ENCODE measurements at places on chromosomes 7 and 10.

- DNase-seq = no peak
Observed at GRCh38 chr7:111333010-111333409, 229.3 kb downstream of the IMMP2L start.

DNA sequence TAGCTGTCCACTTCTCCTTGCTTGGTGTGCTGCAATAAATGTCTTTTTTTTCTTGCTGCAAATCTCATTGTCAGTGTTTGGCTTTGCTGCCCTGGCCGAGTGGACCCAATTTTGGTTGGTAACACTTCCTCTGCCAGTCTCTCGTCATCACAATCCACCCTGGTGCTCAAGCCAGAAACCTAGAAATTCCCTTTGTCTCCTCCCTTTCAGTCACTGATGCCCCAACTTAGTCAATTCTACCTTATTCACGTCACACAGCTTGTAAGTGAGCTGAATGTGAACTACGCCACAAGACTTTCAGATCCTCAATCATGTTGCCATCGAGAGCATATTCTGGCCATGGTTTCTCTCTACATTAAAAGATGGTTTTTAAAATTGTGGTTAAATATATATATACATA, 13.0 kb upstream of the FRA10AC1 start:
- no peak for DNase-seq

DNA sequence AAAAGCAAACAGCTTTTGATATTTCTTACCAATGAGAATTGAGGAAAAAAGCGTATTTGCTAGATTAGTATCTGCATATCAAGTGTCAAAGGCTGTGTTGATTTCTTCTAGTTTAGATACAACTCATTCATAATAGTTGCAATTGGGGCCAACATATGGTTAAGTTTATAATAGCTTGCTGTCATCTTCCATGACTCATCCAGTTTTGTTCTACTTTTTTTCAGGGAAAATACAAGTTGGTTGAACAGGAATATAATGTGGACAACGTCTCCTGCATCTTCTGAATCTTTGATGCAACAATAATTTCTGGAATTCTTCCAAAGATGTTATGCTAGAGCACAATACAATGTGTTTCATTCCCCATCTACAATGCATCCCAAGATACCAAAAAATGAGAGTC, 182.0 kb downstream of the THSD7A start:
- DNase-seq = no peak

DNA sequence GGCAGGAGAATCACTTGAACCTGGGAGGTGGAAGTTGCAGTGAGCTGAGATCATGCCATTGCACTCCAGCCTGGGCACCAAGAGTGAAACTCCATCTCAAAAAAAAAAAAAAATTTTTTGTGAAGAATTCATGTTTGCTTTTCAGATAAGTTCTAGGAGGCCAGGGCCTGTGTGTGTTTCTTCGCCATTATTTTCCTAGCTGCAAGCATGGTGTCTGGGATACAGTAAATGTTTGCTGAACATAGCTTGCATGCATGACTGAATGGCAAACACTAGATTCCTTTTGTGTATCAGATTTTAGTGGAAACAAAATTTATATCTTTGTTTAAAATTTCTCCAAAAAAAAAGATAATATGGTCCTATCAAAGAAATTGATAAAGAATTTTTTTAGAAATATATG, 9.7 kb upstream of the MACC1 start:
- no peak for DNase-seq

- no peak for DNase-seq
Observed at GRCh38 chr10:48981310-48981907, 41.8 kb upstream of the LRRC18 start.

DNA sequence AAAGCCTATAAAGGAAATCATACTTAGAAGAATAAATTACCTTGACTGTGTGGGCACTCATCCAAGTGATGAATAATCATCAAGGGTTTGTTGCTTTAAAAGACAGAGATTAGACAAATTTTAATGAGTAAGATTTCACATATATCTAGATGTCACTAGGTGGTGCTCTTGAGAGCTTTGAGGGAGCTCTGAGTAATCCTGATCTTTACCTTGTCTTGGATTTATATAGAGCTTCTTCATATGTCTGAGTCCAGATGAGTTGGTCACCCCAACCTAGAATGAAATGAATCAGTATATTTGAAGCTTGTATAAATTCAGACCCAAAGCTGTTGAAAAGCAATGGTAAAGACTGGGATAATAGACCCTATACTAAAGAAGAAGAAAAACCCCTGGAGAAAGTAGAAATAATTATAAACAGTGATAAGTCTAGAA, 3.7 kb downstream of the AGR2 start:
- DNase-seq = no peak

- DNase-seq = no peak
Observed at GRCh38 chr10:62985807-62986600, 147.1 kb upstream of the NRBF2 start.

GRCh38 chr10:64733980-64734379, 1212.8 kb downstream of the REEP3 start:
- DNase-seq = no peak

DNA sequence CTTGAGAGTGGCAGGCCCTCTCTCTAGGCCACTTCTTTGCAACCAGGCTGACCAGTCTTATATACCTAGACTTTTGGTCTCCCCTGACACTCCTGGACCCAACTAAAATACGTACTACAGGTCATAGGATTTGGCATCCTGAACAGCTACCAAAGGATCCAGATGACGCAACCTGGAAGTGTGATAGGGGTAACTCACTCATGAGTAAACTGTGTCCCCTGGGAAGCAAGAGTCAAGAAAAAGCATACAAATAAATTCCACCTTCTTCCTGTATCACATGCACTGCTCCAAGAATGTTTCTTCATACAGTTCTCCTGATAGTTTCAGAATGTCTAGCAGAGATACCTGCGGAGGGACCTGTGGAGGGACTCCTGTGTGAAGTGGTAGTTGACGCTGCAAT, 172.3 kb downstream of the MDFIC start:
- no peak for DNase-seq

DNA sequence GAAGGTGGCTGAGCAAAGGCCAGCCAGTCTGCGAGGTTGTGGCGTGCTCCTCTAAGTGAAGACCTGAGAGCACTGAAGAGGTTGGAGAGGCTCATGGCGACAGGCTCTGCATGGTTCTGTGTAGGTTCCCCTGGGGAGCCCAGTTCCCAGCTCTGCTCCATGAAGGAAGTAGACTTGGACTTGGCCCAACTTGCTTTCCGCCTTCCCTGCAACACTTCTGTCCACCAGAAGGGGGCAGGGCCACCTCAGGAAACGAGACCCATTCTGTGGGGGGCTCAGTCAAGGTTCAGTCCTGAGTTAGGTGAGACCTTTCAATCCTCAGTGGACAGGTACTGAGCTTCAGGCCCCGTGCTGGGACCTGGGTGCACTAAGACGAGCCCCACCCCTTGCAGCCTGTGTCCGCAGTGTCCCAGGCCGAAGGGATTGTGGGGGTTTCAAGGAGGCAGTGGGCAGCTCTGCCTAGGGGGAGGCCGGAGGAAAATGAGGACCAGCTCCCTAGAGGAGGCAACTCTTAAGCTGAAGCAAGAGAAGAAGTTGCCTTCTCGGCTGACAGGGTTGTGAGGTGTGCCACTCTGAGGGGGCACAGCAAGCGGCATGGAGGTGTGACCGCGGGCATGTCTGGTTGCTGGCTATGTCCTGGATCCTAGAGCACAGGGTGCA, 15.0 kb upstream of the PCBD1 start:
- DNase-seq = no peak

DNA sequence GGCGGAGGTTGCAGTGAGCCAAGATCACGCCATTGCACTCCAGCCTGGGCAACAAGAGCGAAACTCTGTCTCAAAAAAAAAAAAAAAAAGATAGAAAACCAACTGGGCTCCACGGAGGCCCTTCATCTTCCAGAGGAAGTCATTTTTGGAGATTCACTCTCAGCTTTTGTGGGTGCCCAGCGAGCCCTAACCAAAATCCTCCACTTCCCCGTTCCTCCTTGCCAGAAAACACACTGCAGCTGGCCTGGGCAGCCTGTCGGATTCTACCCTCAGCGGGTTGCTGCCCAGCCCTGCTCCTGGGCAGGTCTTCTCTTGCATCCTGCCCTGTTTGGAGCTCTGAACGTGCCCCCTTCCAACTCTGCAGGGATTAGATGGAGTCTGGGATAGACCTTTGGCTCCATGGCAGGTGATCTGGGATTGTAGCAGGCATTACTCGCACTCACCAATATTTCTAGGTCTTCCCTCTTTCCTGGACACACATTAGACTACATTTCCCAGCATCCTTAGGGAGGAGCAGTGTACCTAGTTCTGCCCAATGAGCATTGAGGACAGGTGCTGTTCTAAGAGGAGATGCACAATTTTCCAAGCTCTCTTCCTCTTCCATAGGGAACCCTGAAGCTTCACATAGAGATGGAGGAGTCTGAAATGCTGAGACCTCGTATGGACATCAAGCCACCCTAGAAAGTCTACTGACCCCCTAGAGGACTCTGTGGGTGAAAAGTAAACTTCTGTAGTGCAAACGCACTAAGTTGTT, 4.6 kb downstream of the GRID2IP start:
- DNase-seq = no peak

GRCh38 chr7:77822269-77822668, 23.7 kb downstream of the PHTF2 start:
- no peak for DNase-seq

DNA sequence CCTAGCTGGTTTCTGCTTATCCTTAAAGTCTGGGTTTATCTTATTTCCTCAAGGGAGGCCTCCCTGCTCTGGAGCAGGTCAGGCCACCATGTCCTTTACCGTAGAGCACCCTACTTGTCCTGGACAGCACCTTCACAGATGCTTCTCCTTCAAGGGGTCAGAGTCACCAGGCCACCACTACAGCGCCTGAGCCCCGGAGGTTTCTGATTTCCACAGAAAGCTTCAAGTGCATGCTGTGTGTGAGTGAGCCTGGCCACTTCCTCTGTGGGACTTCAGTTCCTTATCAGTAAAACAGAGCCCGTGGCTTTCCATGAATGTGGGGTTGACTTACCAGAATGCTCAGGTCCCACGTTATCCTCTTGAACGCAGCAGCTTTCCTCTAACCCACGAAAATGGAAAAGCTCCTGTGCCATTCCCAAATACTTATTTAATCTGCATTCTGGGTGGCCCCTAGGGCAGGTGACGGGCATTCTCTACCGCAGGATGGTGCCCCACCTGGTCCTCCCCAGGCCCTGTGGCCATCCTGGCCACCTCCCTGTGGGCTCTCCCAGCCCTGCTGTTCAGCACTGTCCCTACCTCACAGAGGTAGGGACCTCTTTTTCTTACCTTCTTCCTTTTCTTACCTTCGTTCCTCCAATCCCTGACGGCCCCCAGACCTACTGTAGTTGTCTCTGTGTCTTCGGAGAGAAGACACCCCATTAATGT, 1.4 kb upstream of the DOCK1 start:
- no peak for DNase-seq

GRCh38 chr7:27633062-27633461, 29.6 kb downstream of the HIBADH start:
- DNase-seq = no peak

DNA sequence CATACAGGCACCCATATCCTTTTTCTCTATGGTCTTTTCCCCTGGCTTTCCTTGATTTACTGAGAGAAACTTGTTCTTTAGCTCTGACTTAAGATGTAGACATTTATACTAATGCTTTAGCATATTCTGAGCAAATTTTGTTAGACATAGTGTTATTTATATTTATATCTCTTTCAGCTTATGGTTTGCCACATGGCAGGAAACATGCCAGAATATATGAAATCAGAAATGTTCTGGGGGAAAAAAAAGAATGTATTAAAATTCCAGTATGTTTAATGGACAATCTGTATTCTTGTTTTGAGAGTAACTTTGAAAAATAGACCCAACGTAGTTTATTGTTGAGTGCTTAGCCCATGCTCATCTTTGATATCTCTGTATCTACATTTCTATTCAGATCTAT, 10.1 kb upstream of the GGCT start:
- no peak for DNase-seq

DNA sequence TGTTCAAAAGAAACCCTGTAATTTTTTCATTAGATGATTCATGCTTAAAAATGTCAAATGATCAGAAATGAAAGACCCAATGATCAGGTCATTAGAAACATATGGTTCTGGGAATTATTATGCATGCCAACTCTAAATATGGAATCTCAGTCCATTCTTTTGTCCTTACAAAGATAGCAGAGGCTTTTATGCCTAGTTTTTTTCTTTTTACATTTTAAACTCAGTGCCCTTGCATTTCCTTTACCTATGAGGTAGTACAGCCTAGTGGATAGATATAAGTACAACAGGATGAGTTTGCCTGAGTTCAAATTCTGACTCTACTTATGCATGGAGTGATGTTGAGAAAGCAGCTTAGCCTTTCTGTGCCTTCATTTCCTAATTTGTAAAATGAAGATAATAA, 392.9 kb downstream of the SUGCT start:
- DNase-seq = no peak

DNA sequence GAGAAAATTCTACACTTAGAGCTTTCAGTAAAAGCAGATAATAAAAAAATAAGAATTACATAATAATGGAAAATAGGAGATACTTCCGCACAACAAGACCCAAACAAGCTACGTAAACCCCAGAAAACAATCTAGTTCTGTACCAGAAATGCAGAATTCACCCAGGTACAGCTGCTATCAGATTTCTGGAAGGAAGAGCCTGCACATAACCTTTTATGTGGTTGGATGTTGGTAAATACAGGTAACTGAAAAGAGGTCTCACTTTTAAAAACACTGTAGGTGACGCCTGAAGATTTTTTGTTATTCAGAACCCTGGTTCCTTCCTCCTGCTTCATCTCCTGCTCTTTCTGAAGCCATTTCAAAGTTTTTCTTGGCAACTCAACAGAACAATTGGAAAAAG, 29.9 kb downstream of the PANK1 start:
- DNase-seq = no peak

DNA sequence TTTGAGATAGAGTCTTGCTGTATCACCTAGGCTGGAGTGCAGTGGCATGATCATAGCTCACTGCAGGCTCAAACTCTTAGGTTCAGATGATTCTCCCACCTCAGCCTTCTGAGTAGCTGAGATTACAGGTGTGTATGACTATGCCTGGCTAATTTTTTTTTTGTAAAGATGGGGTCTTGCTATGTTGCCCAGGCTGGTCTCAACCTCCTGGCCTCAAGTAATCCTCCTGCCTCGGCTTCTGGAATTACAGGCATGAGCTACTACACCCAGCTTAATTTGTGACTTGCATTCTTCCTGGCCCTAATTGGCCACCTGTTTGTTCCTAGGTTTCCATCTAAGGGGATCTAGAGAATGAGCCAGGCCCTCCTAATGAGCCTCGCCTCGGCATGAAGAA, 9.3 kb downstream of the ARHGAP22 start:
- no peak for DNase-seq

DNA sequence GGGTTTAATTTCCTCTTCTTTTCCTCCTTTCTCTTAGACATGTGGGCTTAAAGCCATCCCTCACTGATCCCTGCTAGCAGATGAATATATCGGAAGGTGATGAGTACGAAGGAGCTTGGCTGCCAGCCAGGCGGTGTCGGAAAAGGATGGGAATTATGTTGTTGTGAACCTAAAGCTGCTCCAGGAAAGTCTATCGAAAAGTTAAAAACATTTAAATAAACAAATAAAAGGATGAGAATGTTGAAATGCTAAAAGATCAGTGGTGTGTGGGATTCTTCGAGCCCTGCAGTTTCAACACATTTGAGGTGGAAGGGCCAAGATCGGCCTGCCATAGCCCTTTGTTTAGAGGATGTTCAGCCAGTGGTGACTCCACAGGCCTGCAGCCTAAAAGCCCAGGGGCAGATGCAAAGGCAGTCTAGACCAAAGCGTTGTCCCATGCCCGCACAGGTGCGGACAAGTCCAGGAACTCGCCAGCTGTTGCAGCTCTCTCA, 107.9 kb downstream of the JCAD start:
- DNase-seq = no peak

All from stimulated activated CD4-positive, alpha-beta T cell treated with anti-CD3 and anti-CD28 coated beads, TNF-alpha, amount 100 ng/mL, for 48 hours (primary cell).